ENCODE measurements at places on chromosomes 16 and 17.

DNA sequence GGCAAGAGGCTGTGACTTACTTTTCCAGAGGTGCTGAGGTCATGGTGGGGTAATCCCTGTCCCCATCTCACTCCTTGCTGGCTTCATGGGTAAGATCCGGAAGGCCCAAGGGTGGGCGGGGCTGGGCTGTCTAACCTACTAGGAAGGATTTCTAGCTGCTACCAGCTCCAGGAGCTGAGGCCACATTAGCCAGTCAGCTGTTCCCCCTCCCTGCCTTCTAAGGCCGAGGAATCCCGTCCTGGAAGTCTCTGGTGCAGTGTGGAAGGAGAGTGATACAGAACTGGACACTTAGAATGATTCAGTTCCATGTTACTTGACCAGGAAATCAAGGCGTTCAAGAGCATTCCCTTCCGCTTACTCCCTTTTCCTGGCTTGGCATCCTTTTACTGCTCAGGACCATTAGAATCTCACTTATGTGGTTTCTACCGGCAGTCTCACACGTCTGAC is 8.9 kb downstream of the GNGT2 start:
- no peak for DNase-seq

DNA sequence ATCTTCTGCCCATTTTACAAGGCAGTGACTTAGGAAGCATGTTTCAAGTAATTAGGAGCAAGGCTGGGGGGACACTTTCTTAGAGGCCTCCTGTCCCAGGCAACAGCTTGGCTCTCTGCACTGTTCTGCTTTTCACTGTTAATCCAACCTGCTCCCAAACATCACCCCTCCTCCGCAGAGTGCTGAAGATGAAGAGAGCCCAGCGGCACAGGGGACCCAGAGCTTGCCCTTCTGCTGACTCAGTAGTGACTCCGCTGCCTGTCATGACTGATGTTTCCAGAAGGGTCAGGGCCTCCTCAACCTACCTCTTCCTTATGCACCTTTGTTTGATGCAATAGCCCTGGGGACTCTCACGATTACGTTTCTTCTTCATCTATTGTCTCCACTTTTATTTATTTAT is 38.9 kb upstream of the NDRG4 start:
- DNase-seq: no peak

- DNase-seq: no peak
Measured at GRCh38 chr17:36736201-36737156, 135.1 kb downstream of the MRM1 start.

DNA sequence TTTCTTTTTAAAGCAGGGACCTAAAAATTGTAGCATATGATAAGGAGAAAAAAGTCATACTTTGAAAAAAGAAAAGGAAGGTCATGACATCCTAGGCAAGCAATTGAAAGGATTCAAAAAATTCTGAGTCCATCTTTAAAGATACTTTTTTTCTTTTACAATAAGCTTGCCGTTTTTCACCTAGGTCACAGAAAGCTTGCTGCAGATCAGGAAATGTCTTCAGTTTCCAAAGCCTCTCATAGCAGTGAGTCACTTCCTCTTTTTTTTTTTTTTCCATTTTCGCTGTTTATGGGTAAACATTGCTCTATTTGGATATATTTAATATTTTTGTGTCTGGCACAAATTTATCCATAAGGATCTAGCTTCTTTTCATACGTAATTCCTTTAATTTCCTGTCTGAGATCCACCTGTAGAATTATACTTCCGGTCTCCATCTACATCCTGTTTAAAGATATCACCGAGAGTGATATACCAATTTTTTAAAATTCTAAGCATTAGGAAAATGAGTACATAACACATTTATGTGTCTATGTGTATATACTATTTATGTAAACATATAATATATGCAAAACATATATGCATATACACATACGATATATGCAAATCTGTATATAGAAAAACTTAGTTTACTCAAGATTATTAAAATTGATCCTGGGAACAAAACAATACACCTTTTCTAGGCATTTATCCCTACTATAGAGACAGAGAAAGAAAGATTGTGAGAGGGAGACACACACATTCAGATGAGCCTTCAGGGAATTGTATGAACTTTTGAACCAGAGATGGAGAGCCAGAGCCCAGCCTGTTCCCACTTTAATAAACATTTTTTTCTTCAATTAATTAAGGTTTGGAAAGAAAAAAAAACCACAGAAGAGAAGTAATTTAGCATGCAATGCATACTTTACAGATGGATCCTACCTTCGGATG is 134.4 kb downstream of the SKAP1 start:
- no peak for DNase-seq

DNA sequence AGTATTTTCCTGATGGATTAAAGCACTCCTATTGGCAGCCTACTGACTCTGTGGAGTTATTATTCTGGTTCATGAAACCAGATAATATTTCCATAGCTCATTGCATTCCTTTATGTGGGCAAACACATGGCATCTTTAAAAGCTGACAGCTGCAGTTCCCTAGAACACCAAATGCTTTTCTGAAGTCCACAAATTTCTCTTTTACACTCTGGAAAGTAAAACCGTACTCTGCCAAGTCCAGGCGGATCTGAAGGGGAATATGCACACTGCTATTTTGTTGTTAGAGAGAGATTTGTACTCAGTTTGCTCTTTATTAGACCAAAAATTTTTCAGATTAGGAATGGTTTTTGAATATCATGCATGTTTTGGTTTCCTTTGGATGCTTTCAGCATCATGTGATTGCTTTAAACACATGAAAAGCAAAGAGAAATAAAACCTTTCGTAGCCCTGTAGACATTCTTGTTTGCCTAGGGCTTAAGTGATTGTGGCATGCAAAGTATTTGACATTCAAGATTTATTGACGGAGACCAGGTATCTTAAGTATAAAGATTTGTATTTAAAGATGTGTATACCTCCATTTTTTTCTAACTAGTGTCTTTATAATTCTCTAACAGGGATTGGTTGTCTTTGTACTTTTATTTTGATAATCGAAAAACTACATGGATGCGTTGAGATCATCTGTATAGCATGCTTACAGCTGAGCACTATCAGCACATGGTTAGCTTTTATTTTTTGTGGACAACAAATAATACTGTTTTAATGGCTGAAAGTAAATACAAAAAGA is 19.5 kb downstream of the SEC14L1 start:
- no peak for DNase-seq

DNA sequence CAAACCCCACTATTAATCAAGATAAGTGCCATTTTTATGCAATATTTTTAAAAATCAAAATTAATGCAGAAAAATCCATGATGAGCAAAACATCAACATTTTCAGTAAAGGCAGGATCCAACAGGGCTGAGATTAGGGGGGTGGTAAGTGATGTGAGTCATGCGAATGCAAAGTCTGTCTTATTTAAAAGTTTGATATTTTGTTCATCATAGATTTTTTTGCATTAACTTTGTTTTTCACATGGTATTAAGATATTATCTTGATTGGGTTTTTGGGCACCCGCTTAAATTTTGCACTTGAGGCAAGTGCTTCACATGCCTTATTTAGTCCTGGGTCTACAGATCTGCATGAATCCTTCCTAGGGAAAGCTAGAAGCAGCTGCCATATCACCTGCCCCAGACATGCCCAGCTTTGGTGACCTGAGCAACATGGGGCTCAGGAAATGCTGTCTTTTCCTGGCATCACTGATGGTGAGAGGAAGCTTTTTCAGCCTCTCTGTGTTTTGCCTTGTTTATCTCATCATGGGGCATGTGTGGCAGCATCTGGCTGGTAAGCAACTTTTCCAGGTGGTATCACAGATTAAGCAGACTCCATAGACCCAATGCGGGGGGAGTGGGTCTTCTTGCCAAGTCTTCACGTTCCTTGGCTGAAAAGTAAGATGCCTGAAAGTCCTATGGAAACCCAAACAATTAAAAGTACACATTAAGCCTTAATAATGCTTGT is 57.6 kb upstream of the NFAT5 start:
- DNase-seq: no peak

DNA sequence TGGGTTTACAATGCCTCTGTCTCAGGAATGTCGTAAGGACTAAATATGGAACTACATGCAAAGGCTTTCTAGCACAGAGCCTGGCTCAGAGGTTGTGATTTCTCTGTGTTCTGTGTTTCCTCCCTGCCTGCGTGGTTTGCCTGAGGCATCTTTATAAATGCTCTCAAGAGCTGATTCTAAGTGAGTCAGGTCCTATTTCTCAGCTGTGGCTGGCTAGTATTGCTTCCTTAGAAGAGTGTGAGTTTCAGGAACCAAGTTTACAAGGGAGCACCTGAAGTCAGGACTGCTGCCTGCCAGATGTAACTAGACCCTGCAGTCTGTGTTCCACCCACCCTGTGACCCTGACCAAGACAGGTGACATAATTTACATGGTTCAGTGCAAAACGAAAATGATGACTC is 8.0 kb upstream of the CCL1 start:
- no peak for DNase-seq

DNA sequence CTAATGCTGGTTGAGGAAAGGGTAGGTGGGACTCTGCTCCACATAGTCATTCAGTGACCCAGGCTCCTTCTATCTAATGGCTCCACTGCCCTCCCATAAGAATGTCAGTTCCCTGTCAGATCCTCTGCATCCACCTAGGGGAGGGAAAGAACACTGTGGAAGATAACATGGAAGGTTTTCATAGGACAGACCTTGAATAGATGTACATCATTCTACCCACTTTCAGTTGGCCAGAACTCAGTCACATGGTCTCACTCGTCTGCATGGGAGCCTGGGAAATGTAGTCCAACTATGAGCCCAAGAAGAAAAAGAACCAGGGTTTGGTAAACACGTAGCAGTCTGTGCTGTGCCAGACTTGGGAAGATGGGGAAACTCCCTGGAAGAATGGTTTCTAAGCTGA is 27.1 kb upstream of the SCNN1B start:
- DNase-seq: no peak

GRCh38 chr17:41545829-41546410 is 17.8 kb upstream of the KRT19 start:
- DNase-seq: no peak

DNA sequence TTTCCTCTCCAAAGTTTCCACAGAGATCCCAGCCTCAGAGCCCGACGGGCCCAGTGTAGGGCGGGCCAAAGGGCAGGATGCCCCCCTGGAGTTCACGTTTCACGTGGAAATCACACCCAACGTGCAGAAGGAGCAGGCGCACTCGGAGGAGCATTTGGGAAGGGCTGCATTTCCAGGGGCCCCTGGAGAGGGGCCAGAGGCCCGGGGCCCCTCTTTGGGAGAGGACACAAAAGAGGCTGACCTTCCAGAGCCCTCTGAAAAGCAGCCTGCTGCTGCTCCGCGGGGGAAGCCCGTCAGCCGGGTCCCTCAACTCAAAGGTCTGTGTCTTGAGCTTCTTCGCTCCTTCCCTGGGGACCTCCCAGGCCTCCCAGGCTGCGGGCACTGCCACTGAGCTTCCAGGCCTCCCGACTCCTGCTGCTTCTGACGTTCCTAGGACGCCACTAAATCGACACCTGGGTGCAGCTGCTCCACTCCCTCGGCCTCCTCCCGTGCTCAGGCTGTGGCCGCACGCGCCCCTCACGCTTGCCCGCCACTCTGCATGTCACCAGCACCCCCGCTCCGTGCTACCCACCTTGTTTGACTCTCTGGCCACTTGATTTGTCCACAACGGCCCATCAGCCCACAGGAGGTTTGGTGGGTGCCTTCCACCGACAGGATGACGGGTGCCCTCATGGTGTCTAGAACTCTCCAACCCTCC is 15.3 kb upstream of the STH start:
- DNase-seq: no peak
